ENCODE measurements at places on chromosomes 16 and 17. TPM values are rescaled to one million over a fixed set of nuclear protein-coding genes. Genes with fewer than 3 reads are reported as not detected.

RPH3AL gene
- total RNA-seq, result 2.5 TPM

FOXN1 gene
- total RNA-seq, result not detected

DNA sequence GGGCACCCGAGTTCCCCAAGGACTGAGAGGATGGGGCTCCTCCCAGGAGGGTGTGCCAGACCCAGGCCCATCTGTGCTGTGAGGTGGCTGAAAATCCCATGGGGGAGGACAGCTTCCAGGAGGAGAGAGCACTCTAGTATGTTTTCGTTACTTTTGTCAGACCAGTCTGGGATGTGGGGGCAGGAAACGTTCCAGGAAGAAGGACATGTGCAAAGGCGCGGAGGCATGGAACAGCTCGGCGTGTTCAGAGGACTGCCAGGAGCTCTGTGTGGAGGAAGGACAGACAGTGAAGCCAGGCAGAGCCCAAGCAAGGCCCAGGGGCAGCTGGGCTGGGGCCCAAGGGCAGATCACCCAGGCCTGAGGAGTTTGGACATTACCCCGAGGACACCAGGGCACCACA lies 7.0 kb downstream of the CA4 start:
- DNase-seq, result no peak

DNA sequence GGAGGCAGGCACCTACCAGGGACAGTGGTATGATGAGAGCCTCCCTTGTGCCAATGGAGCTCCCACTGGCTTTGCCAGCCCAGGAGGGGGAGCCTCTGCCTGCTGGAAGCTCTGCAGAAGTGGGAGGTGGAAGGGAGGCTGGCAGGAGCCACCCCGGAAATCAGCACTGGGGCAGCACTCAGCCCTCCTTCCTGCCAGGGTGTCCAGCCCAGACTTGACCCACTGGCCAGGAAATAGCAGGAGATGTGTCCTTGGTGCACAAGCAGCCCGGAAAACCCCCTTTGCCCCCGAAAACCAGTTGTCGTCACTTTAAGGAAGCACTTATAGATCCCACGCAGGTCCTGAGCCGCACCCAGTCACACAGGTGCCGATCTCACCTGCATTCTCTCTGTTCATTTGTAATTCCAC lies 49.3 kb upstream of the CACNG4 start:
- no peak for DNase-seq

GRCh38 chr17:69677130-69677529 lies 262.6 kb downstream of the MAP2K6 start:
- no peak for DNase-seq

- no peak for DNase-seq
Measured at GRCh38 chr17:77145224-77145611, 4.4 kb downstream of the SEC14L1 start.

All from activated CD4-positive, alpha-beta memory T cell treated with anti-CD3 and anti-CD28 coated beads, Interleukin-2, amount 10 ng/mL, durations not matched to agents 7 days and 5 days (primary cell).